ENCODE measurements at places on chromosomes 2 and 18.

- DNase-seq = no peak
Measured at GRCh38 chr2:42602876-42603219, 34.4 kb downstream of the MTA3 start.

GRCh38 chr2:236663287-236664101 lies 93.9 kb downstream of the ACKR3 start:
- no peak for DNase-seq

DNA sequence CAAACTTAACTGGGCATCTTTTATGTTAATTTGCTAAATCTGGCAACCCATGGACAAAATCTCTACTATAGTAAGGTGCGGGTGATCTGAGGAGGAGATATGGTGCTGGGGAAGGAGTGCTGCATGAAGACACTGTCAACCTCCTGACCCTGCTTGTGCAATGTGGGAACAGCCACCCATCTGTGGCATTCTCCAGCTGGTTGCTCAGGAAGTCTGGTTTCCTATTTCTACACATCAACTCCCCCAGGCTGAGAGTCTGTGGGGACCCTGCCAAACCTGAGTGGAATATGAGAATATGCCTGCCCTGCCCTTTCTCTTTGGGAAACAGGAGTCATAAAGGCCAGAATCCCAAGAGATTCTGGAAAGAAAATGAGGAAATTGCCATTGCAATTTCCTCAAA lies 60.1 kb upstream of the PAX3 start:
- DNase-seq = no peak

DNA sequence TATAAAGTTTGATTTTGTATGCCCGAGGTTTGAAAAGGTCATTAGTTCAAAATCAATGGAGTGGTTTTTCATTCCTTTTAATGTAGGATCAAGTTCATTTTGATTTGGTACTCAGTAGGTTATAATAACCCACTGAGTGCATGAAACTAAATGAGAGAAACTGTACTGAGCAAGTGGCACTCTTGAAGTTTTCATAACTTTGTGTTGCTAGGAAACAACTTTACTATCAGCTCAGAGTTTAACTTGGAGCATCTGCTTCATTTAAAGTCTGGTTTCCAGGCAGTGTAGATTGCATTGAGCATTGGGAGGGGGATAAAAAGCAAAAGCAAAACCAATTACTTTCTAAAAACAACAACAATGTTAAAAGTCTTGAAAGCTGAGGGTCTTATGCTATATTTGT lies 1361.6 kb upstream of the CHAC2 start:
- no peak for DNase-seq

DNA sequence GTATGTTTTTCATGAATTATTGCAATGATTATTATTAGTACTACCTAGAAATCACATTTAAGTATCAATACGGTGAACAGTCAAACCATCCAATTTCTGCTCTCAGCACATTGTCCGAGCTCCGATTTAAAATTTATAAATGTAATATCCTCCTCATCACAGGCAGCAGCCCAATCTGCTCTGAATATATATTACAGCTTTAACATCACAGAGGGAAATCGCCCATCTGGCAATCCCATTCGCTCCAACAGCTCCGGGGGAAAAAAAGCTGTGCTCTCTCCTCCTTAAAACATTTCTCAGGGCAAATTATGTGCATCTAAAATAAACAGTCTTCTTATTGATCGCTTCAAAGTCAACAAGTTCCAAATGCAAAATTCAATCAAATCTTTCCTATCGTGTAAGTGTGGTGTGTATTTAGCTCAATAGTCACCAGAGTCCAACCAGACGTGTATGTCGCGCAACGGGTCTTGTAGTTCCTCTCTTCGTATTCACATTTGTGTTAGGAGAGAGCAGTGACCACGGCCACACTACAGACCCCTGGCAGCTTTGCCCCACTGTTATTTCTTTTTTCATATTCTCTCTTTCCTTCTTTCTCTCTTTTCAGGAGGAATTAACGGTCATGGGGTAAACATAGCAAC lies 2.4 kb downstream of the FIGN start:
- DNase-seq = no peak

GRCh38 chr2:84493514-84493913 lies 22.8 kb upstream of the DNAH6 start:
- DNase-seq = no peak

DNA sequence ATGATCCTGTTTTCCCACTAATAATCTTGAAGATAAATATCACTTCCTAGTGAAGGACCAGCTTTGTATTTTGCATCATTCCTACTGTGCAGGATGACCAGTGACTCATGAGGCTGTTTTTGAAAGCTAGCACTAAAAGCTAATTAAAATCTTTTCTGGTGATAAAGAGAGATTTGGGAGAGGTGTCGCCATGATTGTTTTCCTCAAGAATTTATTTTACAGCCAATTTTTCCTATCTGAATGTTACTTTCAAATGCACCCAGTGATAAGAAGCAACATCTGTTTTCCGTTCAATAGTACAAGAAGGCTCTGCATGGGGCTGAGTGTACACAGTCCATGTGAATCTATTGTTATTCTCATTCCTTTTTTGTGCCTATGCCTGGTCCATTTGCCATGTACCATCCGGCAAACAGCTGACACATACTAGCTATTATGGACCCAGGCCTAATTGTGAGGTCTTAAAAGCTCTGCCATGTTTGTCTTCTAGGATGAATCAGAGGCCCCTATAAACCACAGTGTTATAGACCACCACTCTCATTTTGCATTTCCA lies 28.4 kb downstream of the MEIS1 start:
- DNase-seq = no peak

DNA sequence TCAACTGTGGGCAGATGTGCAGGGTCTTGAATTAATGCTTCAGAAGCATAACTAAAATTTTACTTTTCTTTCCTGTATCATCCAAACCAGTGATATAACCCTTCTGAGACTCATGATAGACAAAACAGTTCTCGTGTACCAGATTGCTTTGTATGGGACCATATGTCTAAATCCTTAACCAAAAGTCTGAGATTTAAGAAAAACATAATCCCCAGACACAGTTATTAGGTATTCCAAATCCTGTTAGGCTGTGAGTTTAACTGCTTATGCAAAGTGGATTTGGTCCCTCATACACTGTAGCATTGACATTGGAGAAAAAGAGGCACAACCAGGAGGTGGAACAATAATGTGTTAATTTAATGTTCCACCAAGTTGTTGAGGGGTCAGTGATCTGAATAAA lies 235.0 kb downstream of the PMAIP1 start:
- no peak for DNase-seq

DNA sequence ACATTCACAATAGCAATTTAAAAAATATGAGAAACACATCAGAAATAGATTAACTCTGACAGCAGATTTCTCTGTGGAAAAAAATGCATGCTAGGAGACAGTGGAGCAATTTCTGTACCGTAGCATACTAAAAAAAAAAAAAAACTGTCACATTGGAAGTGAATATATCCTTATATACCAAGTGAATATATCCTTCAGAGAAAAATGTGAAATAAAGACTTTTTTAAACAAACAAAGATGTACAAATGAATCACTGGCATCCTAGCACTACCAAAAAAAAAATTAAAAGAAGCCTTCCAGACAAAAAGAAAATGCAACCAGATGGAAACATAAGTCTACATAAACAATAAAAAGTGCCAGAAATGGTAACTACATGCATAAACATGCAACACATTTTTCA lies 169.4 kb downstream of the NBAS start:
- no peak for DNase-seq

DNA sequence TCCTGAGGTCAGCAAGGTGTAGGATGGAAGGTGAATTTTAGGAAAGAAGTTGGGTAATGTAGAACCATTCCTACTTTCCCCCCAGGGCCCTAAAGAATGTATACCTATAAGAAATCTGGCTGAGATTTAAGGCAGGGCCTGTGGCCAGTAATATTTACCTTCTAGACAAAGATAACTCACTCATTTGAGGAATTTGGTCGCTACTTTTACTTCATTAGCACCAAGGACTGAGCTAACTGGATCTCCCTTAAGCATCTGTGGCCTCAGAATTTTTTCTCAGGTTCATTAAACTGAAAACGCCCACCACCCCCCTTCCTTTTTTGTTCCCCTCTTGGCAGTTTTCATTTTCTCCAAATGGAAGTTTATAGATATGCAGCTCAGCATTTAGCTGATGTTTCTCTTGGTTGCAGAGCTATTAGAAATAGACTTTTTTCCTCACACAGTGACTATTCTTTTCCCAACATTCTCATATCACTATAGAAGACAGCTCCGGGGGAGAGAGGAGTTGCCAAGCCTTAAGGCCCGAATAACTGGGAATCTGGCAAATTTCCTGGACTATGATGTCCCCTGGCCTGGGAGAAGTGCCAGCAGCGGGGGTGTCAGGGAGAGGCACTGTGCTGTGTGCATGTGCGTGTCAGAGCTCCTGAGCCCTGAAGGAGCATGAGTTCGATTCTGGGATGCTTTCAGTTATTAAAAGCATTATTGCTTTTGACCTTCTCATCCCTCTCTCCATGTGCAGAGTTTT lies 310.9 kb downstream of the PRKCE start:
- DNase-seq = no peak

DNA sequence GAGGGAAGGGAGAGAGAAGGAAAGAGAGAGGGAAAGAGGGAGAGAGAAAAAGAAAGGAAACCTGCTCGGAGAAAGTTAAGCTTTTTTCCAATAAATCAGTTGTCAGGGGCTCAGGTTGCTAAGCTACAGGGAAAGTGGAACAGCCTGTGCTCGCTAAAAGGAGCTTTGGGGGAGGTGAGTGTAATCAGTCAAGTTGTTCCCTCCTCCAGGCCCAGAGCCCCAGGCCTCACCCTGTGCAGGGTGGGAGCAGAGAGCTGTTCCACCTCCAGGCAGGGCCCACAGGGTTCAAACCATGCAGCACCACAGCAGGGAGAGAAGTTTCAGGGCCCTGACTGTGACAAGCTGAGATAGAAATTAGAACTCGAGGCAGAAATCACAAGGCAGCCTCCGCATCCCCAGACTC lies 56.4 kb upstream of the PPP1CB start:
- DNase-seq = no peak

GRCh38 chr2:12555012-12555645 lies 161.6 kb upstream of the TRIB2 start:
- no peak for DNase-seq

DNA sequence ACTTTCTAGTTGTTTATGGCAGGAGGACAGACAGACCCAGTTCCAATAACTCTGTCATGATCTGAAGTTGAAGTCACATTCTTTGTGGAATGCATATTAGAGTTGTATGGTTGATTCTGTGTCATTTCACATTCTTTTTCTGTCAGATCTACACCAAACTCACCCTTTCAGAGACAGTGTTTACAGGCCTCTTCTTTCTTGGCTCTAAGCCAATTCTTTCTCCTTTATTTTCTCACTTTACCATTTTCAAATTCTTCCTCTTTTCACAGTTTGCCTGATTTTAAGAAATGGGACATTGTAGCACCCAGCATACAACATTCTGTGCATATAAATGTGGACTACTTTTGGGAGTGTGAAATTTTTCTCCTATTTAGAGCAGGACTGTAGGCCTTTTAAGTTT lies 103.7 kb downstream of the CCDC85A start:
- no peak for DNase-seq

GRCh38 chr2:56268856-56269255 lies 85.1 kb downstream of the CCDC85A start:
- no peak for DNase-seq

DNA sequence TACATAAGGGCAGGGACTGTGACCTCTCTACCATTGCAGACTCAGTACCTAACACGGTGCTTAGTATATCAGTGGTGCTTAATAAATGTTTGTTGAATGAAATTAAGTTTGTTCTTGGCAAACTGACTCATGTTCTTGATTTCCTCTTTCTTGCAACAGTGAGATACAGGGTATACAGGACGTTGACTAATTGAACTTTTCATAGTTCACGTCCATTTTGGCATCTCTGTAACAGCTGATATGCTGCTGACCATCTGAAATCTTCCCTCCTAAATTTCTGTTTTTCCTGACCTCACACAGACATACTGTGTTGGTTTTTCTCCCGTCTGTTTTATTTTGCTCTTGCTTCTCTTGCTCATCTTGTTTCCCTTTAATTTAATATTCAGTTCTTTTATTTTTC lies 44.2 kb downstream of the LHCGR start:
- no peak for DNase-seq

DNA sequence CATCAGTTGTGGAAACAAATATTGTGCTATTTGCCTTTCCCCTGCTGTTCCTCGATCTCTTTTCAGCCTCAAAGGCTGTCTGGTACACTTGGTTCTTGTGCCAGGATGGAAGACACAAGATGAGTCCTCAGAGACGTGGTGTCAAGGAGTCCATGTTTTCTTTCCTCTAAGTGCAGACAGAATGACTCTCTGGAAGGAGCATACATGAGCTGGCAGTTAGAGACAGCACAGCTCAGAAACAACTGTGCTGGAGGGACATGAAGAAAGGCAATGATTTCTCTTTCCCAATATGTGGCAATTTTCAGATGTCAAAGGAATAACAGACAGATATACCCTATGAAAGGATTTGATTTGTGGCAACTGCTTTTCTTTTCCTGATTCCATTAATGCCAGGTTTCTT lies 162.2 kb downstream of the AFF3 start:
- DNase-seq = no peak

GRCh38 chr2:101802329-101802728 lies 104.8 kb downstream of the MAP4K4 start:
- DNase-seq = no peak

DNA sequence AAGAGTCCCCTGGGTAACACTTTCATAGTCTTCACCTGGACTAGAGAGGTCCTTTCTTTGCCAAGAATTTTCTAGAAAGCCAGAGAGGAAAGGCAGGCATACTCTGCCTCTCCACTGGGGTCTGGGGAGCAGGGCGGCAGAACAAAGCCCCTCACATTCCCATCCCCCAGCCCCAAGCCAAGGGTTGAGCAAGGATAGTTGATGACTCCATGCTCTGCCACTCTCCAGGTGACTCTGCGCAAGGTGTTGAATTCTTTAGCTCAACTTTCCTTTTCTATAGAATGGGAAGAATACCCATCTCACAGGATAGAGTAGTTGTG lies 2.9 kb upstream of the GDF7 start:
- no peak for DNase-seq

GRCh38 chr2:4873876-4874593 lies 818.1 kb upstream of the SOX11 start:
- DNase-seq = no peak

DNA sequence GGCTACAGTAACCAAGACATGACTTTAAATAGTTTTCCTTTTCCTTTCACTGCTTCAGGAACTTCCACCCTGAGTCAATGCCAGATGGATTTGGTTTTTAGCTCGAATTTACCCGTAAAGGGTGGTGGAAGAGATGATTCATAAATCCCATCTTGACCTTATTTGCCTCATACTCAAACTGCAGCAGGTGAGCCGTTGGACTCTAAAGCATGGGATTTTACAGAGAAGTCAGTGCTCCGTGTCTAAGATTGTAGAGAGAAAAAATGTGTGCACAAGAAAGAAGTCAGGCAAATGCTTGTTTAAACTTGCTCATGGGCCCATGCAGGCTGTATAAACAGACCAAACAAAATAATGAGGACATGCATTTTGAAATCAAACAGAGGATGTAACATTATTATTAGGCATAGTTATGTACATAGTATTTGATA lies 369.7 kb upstream of the TRIB2 start:
- DNase-seq = no peak

Measured in stimulated activated CD4-positive, alpha-beta T cell treated with anti-CD3 and anti-CD28 coated beads, Interleukin-15, amount 100 ng/mL, for 1 hour (primary cell).